ENCODE measurements at places on chromosomes 1 and 21. TPM values are rescaled to one million over a fixed set of nuclear protein-coding genes. Genes with fewer than 3 reads are reported as not detected.

The NBPF4 gene
- total RNA-seq: not detected

The KANK4 gene
- 28.5 TPM for total RNA-seq

The COL8A2 gene
- 26.7 TPM for total RNA-seq

The CDCP2 gene
- not detected for total RNA-seq

The KRTAP19-1 gene
- not detected for total RNA-seq

The ASTN1 gene
- not detected for total RNA-seq

The PALMD gene
- total RNA-seq: 76.7 TPM

The FCRL2 gene
- total RNA-seq: not detected

The SPRR2G gene
- total RNA-seq: not detected

The KCNH1 gene
- 3.9 TPM for total RNA-seq

The TPRG1L gene
- total RNA-seq: 30.6 TPM

The CAMK1G gene
- total RNA-seq: not detected

The RSPO1 gene
- 0.21 TPM for total RNA-seq

The FCRL1 gene
- total RNA-seq: not detected

The SGIP1 gene
- 5.0 TPM for total RNA-seq

The SMIM1 gene
- total RNA-seq: not detected

The ITLN1 gene
- total RNA-seq: not detected

The HAO2 gene
- total RNA-seq: not detected

The UHMK1 gene
- total RNA-seq: 46.5 TPM

The PRAMEF33 gene
- total RNA-seq: not detected

The LGR6 gene
- total RNA-seq: 0.42 TPM

The OR2L3 gene
- total RNA-seq: not detected

The GBP7 gene
- not detected for total RNA-seq

The SPATA17 gene
- total RNA-seq: 0.84 TPM

The PDE9A gene
- total RNA-seq: 26.7 TPM

The SHE gene
- 9.0 TPM for total RNA-seq

The CCDC17 gene
- total RNA-seq: 5.9 TPM

Measured in tibial nerve (tissue), 4 donors.